Sciatic nerve (tissue), 2 donors: ENCODE measurements at places on chromosomes 1 and 21. TPM values are rescaled to one million over a fixed set of nuclear protein-coding genes. Genes with fewer than 3 reads are reported as not detected.

Gene TTC39A
- 1.2 TPM for total RNA-seq

Gene PCAT6
- total RNA-seq = 1.2 TPM

Gene SYT14
- total RNA-seq = 3.8 TPM

Gene IL22RA1
- total RNA-seq = not detected

DNA sequence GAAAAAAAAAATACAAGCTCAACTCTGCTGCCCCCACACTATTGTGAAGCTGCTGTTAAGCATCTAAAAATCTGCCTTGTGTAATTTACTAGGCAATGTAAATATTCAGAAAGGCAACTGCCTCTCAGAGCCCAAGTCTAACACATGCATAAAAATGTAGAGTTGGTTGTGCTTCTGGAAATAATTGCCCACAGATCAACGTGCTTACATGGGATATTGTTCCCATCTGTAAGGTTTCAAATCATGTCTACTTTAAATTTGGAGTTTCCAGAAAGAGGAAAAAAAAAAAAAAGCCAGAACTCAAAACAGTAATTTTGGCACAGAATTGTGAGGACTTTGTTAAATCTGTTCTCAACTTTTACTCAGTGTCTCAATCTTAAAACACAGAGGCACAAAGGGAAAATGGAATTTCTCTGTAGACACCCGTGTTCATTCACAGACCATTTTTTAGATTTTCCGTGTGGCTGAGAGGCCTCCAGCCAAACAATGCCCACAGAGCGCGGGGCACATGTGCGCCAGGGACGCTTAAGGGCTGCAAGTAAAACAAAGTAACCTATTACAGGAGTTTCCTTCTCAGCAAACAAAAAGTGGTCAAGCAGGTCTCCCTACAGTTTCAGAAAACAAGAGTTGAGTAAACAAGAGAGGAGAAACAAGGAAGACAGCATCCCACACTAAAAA is 115.5 kb downstream of the RERE start:
- no peak for DNase-seq

DNA sequence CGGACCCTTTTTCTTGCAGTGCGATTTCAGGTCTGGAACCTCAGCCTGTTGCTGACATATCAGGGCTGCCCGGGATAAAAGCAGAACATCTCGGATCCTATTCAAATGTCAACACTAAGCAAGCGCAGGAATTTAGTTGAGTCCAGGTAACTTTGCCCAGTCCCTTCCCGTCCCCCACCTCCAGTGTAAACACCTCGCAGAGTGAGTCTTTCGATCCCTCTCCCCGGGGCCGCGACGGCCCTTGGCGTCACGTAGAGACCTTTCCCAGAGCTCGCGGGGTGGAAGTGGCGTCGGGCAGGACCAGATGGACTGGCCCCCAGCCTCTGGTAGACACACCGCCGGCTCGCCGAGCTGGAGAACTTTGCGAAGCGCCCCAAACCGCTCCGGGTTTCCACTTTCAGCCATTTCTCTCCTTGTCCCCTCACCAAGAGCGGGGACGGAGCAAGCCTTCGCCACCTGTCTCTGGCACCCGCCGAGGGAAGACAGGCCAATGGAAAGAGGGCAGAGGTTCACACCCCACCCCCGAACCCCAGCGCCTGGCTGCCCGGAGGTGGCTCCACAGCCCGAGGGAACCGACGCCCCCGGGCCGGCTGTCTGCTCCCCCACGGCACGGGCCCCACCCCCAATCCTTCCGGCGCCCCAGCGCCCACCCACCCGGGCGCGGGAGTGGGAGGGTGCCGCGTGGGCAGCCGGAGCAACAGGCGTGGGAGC is 570 bp downstream of the KCND3 start:
- peak; percentile 62 for DNase-seq

DNA sequence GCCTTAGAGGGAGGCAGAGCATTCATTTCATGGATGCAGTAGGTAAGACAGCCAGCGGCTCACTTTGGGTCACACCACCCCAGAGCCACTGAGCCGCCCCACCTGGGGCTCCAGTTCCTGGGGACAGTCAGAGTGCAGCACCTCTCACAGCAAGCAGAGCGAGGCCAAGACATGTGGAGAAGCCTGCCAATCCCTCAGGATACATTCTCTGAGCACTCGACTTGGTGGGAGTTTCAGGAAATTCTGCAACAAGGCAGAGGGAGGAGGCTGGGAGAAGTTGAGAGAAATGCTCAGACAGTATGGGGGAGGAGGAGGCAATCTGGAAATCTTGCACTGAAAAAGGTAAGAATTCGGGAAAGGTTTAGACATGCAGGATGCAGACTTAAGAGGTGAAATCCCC is 60.8 kb upstream of the WLS start:
- DNase-seq = no peak

DNA sequence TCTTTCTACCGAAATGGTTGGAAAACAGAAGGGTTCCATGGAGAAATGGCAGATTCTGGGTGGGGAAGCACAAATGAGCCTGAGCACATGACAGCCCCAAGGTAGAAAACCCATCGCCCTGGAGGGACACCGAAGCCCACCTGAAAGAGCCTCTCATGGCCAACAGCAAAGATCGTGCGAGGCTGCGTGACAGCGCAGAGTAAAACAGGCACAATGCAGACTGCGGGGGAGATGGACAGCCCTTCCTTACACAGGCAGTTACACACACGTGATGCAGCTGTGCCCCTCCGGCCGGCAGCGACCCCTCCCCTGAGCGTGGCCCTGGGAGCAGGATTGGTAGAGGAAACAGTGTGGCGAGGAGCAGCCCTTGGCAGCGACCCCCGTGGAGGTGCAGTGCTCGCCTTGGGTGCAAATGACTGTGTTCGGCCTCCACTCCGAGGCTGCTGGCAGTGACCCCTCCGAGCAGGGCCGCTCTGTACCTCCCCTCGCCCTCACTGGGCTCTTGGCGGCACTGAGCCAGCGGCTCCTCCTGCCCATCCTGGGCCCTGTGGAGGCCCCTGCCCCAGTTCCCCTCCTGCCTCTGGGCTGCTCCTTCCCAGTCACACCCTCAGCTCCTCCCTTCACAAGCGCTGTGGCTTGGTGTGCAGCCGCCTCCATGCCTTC is 120.9 kb upstream of the COL6A1 start:
- DNase-seq = peak; percentile 36

- no peak for DNase-seq
These were observed 215.0 kb downstream of the FMN2 start for GRCh38 chr1:240306673-240307072.

DNA sequence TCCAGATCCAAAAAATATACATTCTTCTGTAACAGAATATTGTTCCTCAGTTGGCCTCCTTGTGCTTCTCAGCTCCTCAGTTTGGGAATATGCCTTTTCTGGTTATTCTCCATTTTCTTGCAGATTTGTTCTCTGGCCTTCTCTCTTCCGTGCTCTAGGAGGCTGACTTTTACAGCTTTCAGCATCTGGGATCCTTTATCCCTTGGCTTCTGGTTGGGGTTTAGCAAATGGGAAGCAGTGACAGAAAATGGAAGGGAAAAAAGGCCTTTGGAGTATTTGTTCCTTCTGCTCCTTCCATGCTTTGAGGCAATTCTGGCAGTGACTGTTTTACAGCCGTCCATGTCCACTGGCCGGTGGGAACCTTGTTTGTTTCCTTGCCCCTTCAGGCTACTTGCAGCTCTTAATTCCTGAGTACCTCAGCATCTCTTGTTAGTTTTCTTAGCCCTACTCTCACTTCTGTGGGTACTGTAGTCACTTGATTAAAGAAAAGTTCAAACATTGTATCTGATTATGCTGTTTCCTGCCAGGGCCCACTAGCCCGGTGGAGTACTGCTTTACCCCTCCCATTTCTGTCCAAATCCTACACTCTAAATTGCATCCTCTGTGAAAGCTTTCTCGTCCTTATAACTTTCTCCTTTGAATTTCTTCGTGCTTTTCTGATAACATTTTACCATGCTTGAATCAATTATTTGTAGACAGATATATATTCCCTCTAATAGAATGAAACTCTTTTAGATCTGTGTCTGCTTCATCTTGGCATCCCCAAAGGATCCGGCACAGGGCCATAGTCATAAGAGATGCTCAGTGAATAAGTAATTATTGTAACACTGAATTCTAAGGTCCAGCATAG is 118.2 kb downstream of the OSBPL9 start:
- DNase-seq = no peak

GRCh38 chr1:50502147-50502546 is 78.9 kb upstream of the DMRTA2 start:
- no peak for DNase-seq

- no peak for DNase-seq
These were observed 82.2 kb upstream of the SLFNL1 start for GRCh38 chr1:41103766-41104165.

- DNase-seq = no peak
These were observed 13.3 kb downstream of the ARV1 start for GRCh38 chr1:230992100-230992774.

GRCh38 chr1:24111996-24112779 is at the start of gene MYOM3:
Gene MYOM3 (minus strand): TSS chr1:24112135. CDS start chr1:24108636, 3,499 bp downstream.
- DNase-seq = peak; percentile 77

DNA sequence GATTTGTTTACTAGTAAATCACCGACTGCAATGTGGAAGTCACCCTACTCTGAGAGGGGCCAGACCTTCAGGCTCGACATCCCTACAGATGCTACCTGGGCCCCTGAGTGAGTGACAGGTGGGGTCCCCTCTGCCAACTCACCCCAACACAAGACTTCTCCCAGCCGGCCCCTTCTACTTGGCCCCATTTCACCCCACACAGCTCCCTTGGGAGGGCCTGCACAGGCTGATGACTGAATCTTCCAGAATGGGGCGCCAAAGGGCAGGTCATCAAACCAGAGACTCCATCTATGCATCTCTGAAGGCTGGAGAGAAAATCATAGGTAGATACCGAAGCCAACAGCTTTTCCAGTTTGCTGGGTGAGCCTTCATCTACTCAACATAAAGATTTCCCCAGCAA is 9.4 kb upstream of the S100A8 start:
- no peak for DNase-seq

GRCh38 chr1:167016100-167016750 is 27.1 kb downstream of the MAEL start:
- no peak for DNase-seq
